Kidney (tissue), 22 donors: ENCODE measurements at places on chromosomes 7 and 10. TPM values are rescaled to one million over a fixed set of nuclear protein-coding genes. Genes with fewer than 3 reads are reported as not detected.

- H3K27me3 ChIP-seq = no peaks in the 10 kb centered on the region
- DNase-seq = no peak
- no peaks in the 10 kb centered on the region for H3K4me1 ChIP-seq
- no peak overlapping the region for H3K4me3 ChIP-seq
- no peak overlapping the region for H3K27ac ChIP-seq
These were observed 154.8 kb downstream of the PHF14 start for GRCh38 chr7:11128498-11128897.

GRCh38 chr10:75553550-75553949 is 122.1 kb downstream of the LRMDA start:
- DNase-seq = no peak
- H3K27ac ChIP-seq = no peak overlapping the region
- H3K27me3 ChIP-seq = no peaks in the 10 kb centered on the region
- no peak overlapping the region for H3K4me3 ChIP-seq
- H3K36me3 ChIP-seq = no peaks in the 10 kb centered on the region

GRCh38 chr7:70589010-70589409 is 542.9 kb upstream of the GALNT17 start:
- DNase-seq = no peak
- no peak overlapping the region for H3K4me3 ChIP-seq
- H3K36me3 ChIP-seq = no peaks in the 10 kb centered on the region
- no peaks in the 10 kb centered on the region for H3K27me3 ChIP-seq
- peaks cover 4% of the 10 kb centered on the region for H3K4me1 ChIP-seq

The FGF8 gene
- not detected for total RNA-seq

The DOCK1 gene
- total RNA-seq = 81.7 TPM
